ENCODE measurements at places on chromosomes 1 and 21.

- no peak for DNase-seq
Observed at GRCh38 chr1:218878369-218878768, 295.3 kb upstream of the LYPLAL1 start.

- no peak for DNase-seq
Observed at GRCh38 chr1:237429252-237429651, 387.3 kb downstream of the RYR2 start.

- no peak for DNase-seq
Observed at GRCh38 chr1:1026599-1027413, 6.9 kb downstream of the AGRN start.

GRCh38 chr1:29473161-29473855, 237.0 kb downstream of the PTPRU start:
- DNase-seq = no peak

- no peak for DNase-seq
Observed at GRCh38 chr1:72062584-72062983, 219.8 kb downstream of the NEGR1 start.

DNA sequence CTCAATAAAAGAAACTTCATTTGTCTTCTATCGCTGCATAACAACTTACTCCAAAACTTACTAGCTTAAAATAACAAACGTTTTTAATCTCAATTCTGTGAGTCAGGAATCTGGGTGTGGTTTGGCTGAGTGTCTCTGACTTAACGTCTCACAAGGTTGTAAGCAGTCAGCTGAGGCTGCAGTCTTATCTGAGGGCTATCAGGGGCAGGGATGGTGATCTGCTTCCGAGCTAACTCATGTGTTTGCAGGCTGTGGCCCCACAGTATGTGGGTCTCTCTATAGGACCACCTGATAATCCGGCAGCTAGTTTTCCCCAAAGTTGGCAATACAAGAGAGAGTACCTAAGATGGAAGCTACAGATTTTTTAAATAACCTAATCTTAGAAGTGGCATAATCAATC, 234.2 kb upstream of the FGGY start:
- no peak for DNase-seq

- no peak for DNase-seq
Observed at GRCh38 chr21:35208810-35209517, 159.9 kb upstream of the RUNX1 start.

DNA sequence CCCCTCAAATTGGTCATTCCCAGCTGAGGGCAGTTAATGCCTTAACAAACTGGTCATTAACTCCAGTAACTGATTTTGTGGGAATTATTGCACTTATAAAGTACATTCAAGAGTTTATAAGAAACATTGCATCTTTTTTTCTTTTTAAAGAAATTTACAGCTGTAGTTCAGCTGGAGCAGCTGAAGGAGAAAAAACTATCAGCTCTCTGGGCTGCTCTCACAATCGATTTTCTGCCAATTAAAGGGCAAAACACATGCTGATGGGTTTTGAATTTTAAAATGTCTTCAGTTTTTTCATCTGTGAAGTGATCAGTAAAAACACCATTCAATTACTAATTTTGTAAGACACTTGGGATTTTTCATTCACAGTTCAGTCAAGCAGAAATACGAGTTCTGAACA, 74.7 kb downstream of the KIFAP3 start:
- no peak for DNase-seq

- DNase-seq = no peak
Observed at GRCh38 chr1:11772458-11772857, 10.5 kb downstream of the C1orf167 start.

DNA sequence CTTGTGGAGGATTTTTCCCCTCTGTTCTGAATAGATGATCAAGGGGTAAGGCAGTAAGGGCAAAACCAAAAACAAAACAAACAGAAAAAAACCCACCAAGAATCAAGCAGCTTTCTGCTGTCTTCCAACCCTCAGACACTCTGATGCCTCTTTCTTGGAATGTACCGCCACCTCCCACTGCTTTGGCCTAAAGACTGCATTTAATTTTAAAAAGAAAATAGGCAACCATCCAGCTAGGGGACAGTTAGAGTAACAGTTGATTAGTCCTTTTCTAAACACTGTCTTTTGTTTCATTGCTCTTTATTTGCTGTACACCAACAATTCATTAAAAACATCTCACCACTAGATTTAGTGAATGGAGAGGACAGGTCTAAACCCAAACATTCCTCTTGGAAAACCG, 21.5 kb downstream of the WLS start:
- DNase-seq = no peak

DNA sequence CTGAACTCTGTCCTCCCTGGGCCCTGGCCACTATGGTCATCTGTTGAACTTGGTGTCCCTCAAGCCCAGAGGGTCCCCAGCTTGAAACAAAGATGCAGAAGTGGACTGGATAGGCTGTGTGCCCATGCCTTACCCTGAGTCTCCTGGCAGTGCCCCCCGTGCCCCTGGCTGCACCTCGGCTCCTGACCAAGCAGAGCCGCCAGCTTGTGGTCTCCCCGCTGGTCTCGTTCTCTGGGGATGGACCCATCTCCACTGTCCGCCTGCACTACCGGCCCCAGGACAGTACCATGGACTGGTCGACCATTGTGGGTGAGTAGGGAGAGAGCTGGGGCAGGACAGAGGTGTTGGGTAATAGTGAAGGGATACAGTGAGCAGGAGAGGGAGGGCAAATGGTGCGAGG, 10.7 kb downstream of the TIE1 start:
- no peak for DNase-seq

- DNase-seq = no peak
Observed at GRCh38 chr1:177366091-177366490, 195.3 kb downstream of the BRINP2 start.

GRCh38 chr1:3611170-3612019, at the start of gene MEGF6:
Gene MEGF6 (minus strand): TSS chr1:3611508. CDS start chr1:3611268, 240 bp downstream.
- no peak for DNase-seq

DNA sequence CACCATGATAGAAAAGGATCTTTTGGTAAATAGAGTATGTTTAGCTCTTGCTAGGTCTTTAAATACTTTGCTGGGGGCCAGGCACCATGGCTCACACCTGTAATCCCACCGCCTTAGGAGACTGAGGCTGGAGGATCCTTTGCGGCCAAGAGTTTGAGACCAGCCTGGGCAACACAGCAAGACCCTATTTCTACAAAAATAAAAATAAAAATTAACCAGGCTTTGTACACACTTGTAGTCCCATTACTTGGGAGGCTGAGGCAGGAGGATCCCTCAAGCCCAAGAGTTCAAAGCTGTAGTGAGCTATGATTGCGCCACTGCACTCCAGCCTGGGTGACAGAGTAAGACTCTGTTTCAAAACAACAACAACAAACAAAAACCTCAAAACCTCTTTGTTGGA, 1.1 kb upstream of the KCNE2 start:
- DNase-seq = no peak

GRCh38 chr1:147245586-147246021, 3.1 kb downstream of the CHD1L start:
- no peak for DNase-seq

- no peak for DNase-seq
Observed at GRCh38 chr1:26575348-26575747, 45.8 kb downstream of the RPS6KA1 start.

- no peak for DNase-seq
Observed at GRCh38 chr1:167611983-167612382, 18.0 kb upstream of the RCSD1 start.

DNA sequence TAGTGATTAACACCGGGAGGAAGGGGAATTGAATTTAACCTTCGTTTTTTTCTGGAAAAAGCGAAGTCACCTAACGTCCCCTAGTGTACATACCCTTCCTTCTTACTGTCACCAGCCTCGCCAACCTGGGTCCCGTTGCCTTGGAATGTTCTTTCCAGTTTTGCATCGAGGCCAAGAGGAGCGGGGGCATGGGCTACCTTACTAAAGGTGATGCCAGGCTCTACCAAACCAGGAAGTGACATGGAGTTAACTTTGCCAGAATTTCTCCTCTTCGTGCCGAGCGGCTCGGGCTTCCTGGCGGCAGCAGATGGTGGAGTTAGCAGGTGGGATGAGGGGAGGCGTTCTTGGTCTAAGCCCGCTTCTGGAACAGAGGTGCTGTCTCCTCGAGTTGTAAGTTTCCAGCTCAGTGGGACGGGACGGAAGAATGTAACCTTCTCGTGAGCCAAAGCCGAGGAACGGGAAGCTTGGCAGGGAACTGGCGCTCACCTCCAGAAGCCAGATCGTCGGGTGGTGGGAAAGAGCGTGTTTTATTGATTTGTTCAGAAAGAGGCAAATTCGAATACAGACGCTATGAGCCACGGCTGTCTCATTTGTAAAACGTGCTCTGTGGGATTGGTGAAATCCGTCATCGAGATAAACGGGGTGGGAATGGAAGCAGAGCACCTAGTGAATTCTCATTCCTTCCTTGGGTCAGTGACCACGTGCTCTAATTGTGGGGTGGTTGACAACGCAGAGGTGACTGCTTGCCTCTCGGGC, 486 bp downstream of the NIPAL3 start:
- DNase-seq = no peak

DNA sequence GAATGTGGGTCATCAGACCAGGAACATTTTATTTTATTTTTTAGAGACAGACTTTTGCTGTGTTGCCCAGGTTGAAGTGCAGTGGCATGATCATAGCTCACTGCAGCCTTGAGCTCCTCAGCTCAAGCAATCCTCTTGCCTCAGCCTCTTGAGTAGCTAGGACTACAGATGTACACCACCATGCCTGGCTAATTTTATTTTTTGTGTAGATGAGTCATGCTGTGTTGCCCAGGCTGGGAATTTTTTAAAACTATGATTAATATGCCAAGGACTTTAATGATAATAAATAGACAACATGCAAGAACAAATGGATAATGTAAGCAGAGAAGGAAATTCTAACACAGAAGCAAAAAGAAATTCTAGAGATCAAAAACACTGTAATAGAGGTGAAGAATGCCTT, 142.4 kb downstream of the AK5 start:
- no peak for DNase-seq

DNA sequence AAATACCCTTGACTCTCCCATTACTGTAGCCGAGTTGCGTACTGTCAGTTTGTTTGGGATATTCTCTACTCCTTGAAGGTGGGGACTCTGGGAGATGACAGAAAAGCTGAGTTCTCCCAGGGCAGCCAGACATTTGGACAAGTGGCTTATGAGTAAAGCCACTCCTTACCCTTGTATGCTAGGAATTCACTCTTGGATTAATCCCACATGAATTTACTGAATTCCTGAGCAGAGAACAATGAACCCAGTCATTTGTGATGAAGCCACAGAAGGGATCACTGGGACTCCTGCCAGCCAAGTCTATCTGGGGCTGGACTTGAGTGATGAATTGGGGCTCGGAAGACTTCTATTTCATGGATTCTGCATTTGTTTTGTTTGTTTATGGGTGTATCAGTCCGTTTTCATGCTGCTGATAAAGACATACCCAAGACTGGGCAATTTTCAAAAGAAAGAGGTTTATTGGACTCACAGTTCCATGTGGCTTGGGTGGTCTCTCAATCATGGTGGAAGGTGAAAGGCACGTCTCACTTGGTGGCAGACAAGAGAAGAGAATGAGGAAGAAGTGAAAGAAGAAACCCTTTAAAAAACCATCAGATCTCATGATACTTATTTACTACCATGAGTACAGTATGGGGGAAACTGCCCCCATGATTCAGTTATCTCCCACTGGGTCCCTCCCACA, 25.1 kb downstream of the C1orf116 start:
- DNase-seq = no peak

DNA sequence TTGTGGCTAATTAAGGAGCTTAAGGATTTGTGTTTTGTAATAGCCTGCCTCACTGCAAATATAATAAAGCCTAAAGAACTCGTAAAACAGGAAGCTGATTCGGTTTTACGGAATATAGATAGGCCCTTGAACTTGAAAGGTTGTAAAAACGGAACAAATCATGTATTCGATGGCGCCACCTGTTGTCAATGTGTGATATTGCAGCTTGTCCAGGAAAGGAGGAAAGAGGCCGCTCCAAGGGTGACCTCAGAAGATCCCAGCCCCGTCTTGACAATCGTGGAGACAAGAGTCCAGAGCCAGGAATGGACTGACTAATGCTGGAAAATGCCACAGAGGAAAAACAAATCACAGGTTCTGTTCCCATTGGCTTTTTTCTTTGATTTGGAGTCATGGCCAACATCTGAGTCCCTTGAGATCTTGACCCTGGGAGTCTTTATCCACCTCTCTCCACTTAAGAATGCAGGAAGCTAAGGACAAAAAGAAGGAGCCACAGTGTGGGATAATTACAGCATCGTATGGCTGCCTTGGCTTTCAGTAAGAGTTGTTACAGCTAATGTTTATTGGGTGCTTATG, 7.0 kb upstream of the IGSF21 start:
- no peak for DNase-seq

- no peak for DNase-seq
Observed at GRCh38 chr1:156804572-156805243, 11.9 kb downstream of the SH2D2A start.

DNA sequence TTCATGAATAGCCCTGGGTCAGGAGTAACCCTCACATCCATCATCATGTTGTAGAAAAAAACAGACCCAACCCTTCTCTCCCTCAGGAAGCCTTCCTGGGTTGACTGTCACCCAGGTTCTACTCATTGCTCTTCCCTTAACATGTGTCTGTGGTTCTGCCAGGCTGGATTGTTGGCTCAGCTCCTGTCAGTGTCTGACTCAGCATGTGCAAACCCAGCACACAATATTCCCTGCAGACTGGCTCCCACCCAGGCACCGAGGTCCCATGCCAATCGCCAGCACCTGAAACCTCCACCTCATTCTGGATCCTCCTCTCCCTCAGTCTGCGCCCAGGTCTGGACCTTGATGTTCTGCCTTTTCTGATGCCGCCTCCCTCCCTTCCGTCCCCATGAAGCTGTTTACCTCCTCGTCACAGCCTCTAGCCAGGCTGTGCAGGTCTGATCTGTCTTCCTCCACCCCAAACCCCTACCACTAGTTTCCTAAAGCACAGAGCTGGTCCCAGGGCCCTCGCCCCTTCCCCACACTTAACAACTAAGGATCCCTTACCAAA, 4.3 kb upstream of the S100A8 start:
- DNase-seq = no peak

GRCh38 chr1:170696591-170697290, 32.8 kb downstream of the PRRX1 start:
- DNase-seq = no peak

GRCh38 chr1:64881281-64881680, 85.1 kb downstream of the JAK1 start:
- DNase-seq = no peak

DNA sequence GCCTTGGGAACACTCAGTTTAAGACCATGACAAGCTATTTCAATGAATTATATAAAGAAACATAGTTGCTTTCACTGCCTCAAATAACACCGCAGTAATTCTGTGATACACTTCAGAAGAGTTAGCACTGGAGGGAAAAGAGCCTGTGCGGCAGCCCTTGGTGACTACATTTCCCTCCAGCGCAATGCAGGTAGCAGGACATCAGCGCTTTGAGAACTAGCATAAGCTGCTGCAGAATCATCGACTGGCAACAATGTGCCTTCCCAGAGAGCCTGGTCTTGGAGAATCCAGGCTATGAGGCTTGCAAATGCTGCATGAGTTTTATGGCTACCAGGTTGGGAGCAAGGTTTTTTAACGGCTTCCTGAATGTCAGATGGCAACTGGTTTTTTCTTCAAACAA, 7.5 kb downstream of the NRIP1 start:
- DNase-seq = no peak

DNA sequence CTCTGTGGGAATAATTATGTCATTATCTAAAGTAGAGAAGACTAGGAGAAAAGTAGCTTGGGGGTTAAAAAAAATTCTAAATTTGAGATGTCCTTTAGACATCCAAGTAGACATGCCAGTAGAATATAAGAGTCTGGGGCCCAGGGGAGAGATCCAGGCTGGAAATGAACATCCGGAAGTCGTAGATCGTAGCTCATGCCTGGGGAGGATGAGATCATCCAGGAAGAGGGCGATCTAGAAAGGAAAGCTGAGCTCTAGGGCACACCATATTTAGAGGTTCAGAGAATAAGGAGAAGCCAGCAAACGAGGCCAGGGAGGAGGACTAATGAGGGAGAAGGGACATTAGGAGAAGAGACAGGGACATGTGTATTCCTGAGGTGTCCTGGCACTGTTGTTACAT, 12.2 kb downstream of the NGF start:
- DNase-seq = no peak

Measured in amygdala (tissue), 56 donors.